CD4-positive, alpha-beta memory T cell (primary cell): ENCODE measurements at places on chromosomes 12 and 14.
A peak's percentile ranks its signal among the peaks of the same experiment; 100 is the strongest.

DNA sequence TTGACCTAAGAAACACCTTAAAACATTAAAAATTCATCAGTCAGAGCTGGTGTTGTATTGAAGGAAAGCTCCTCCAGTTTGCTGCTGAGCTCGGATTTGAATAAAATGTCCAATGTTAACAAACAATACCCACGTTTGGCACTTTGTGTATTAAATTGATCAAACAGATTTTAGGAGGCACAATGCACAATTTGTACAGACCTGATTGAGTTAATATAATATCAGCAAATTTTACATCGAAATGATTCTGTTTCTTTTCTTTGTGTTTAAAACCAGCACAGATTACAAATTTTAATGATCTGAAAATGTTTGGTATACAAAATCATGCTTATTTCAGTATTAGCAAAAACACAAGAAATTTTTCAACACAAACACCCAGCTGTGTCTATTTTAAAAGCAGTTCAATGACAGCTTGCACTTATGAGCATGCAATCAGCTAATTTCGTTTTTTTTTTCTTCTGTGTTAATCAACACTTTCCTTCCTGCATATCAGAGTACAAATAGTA, 2.8 kb upstream of the FOXG1 start:
- no peak for DNase-seq

DNA sequence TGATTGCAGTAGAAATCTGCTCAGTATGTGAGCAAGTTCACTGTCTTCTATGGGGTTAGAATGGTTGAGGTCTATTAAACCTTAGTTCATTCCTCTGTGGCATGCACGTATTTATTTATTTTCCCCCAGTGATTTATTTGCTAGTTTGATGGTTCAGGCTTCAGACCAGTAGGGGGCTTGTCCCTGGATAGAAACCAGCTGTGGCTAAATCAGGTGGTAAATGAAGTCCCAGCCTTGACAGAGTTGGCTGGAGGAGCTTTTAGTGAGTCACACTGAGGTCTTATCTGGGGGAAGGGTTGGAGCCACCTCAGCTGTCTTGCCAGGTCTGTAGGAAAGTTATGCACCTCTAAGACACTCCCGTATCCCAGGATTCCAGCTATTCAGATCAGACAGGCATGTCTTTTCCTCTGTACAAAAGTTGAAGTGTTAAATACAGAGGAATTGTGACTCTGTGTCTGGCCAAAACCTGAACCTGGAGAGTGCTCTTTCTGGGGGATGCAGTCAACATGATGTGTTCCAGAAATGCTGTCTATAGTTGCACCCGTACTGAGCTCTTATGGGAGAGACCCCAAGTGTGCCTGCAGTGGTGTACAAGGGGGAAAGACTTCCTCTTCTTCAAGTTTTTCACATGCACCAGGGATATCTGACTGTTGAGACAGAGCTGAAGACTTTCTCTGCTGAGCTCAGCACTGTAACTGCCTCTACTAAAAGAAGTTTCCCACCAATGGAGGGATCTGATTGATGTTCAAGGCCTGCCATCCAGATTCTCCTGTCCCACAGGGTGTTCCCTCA, 1322.1 kb downstream of the TMEM121 start:
- DNase-seq: no peak

DNA sequence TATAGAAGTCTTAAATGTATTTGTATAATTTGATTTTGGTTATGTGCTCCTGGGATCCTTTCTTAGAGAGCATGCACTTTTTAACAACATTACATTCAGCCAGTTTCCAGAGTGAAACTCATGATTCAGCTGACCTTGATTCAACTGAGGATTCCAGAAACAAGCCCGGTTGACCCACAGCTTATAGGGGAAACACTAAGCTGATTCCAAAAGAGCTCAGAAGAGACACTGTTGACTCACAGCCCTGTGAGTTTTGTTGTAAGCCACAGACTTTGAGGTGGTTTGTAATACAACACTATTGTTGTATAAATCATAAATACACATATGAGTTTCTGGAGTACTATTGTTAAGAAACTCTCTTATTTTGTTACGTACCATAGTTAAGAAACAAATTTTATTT, 133.8 kb upstream of the MGAT4C start:
- DNase-seq: no peak

- no peak for DNase-seq
Measured at GRCh38 chr14:68568907-68569897, 223.7 kb downstream of the ZFP36L1 start.

DNA sequence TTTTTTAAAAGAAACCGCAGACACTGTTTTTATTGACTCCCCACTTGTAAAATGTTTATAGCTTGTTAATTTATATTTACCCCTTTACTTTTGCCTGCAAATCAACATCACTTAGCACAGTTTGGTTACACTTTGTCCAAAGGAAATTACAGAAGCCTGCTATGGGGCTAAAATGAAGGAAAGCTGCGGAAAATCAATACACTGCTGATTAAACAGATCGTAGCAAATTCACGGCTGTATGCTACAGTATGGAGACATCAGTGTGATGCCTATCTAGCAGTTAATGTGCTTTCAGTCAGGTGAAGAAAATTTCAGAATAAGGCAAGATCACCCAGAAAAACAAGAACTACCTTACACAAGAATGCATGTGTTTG, 110.0 kb downstream of the FOXG1 start:
- no peak for DNase-seq

DNA sequence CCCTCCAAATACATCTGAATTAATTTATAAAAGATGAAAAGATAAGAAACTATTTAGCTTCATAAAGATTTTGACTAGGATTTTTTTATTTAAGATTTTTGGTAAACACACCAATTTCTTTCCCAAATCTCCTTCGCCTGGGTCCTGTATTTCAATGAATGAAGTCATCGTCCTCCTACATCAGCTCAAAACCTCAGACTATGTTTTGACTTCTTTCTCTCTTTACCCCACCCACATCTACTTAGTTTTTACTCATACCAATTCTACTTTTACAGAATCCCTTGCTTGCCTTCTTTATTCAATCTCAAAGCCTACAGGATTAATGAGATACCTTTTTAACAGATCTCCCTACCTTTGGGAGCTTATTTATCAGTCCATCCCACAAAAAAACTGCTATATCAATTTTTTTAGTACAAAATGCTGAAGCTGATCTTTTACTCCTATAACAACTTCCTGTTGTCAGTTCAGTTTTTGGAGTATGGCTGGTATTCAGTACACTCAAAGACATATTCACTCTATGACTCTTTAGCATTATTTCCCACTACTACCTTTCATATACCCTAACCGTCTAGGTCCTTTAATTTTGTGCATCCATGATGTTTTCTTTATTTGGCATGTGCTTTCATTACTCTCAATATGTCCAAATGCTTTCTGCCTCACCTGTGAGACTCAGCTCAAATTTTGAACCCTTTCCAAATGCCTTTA, 18.7 kb upstream of the CCDC91 start:
- DNase-seq: no peak

DNA sequence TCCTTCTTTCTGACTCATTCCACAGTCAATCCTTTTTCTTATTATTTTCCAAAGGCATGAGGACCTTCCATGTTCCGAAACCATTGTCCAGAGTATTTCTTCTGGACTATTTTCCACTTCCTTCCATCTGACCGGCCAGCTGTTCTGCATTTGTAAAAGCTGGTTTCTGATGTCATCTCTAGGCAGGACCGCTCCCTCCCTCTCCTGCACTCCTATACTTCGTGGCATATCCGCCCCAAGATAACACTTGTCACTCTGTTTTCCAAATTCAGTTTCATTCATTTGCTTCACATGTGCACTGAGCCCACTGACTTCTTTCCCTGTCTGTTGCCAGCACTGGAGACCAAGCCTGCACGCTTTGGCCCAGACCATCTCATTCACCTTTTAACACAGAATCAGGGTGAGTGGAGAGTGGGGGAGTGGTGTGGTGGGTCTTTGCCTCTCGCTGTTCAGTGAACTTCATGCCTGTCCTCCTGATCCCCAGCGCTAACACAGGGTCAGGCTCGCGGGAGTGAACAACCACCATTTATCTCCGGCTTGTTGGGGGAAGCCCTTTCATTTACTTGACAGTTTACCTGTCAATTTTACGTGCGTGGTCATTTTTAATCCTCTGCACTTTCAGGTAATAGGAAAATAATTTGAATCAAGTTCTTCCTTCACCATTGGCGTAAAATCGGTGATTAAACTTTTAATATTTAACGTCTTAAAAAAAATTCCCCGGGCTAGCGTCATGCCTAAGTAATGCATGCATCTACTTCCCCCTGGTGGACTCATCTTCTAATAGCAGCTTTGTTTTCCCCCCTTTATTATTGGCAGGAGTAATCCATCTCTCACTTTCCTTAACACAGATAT, 52.5 kb downstream of the C12orf75 start:
- DNase-seq: peak; percentile 49

- DNase-seq: no peak
Measured at GRCh38 chr14:24798911-24799462, 165.0 kb upstream of the GZMB start.

- DNase-seq: no peak
Measured at GRCh38 chr14:68401855-68402254, 391.0 kb downstream of the ZFP36L1 start.
